HFF-Myc (cell line): ENCODE measurements at places on chromosomes 1 and 21.

DNA sequence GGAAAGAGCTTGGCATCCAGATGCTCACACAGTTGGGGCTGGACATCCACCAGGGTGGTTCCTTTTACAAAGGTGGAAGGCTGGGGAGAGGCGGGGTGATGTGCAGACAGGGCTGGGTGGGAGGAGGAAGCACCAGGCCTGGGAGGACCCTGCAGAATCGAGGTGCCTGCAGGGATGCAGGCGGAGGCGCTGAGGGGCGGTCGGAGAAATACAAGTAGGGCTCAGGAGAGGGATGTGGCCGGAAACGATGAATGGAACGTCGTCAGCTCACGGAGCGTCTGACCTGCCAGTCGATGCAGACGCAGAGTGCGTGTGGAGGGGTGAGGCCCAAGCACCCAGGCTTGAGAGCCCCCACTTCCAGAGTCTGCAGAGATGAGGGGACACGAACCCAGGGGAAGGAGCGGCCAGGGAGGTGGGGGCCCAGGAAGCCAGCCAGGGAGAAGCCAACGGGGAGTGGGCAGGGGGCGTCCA is 63.4 kb downstream of the TRIM11 start:
- DNase-seq: no peak

- DNase-seq: peak; percentile 19
These were observed 78.8 kb upstream of the NR5A2 start for GRCh38 chr1:199948587-199949280.

DNA sequence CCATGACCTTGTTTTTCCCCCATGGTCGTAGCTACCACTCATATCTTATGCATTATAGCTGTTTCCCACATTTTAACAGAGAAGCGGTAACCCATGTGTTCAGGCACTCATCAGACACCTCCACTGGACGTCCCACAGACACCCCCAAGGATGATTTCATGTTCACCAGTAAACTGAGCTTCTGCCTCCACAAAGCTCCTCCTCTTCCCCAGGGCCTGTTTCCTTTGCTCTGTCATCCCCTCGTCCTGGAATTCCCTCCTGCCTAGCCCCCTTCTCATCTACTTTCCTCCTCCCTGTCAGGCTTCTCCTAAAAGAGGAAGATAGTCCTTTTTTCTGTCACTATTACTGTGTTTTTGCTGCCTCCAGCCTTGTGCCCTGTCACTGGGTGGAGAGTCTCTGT is 111.2 kb downstream of the OMA1 start:
- DNase-seq: no peak

- no peak for DNase-seq
These were observed 35.1 kb downstream of the SLC2A1 start for GRCh38 chr1:42923367-42924081.

- no peak for DNase-seq
These were observed 53.6 kb downstream of the KIAA1614 start for GRCh38 chr1:180966312-180966711.

DNA sequence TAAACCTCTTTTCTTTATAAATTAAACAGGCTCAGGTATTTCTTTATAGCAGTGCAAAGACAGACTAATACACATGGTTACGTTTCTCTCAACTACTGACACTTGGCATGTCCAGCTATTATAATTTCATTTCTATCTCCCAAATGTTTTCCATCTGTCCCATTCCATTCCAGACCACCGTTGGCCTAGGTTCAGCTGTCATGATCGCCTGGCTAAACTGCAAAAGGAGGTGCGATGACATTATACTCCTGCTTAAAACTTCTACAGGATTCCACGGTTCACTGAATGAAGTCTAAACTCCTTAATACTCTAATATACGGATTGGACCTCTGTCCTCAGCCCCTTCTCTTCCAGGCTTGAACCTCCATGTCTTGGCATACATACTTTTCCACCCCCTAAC is 72.1 kb downstream of the RERE start:
- DNase-seq: no peak

DNA sequence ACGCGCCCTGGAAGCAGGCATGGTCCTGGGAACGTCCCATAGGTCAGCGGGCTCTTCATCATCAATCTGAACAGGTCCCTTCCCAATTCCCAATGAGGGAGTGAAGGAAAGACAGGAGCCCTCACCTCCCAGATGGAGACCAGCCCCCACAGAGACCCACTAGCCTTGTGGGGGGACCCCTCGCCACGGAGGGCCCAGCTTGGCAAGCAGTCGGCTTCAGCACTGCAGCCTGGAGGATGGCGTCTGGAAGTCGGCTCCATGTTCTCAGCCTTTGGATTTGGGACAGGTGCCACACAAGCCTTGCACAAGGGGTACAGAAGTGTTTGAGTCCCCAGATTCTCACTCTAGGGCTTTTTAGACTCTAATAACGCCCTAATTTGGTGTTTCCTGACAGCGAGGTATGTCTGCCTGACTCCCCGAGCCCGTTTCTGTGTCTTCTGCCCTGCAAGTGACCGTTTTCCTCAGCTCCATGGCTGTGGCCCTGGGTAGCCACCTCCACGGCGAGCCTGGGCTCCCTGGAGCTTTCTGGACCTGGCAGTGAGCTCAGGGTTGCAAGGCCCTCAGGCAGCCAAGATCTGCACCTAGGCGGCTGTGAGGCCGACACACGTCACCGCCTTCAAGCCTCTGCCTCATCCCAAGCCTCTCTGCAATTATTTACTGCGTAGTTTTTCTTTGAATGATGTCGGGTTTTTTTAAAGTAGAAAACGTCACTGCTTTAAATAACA is 25.0 kb upstream of the SUMO3 start:
- DNase-seq: no peak

GRCh38 chr1:74596717-74597116 is 76.9 kb downstream of the ERICH3 start:
- no peak for DNase-seq

DNA sequence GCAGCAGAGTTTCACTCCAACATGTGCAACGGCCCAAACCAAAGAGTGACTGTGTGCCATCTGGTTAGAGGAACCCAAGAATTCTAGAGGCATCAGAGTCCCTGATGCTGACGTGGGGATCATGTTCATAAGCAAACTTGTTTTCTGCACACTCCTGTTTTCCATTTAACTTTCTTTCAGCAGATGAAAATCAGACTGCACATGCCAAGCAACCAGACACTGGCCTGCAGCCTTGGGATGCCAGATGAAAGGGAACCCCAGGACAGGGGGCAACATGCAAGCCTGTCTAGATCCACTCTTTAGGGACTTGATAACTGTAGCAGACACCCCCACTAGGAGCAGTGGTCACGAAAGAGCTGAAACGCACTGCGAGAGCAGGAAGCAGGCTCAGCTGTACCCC is 56.8 kb downstream of the SLC66A1 start:
- no peak for DNase-seq

GRCh38 chr21:29340228-29340627 is 41.5 kb downstream of the BACH1 start:
- no peak for DNase-seq

- peak; percentile 75 for DNase-seq
These were observed 115.4 kb upstream of the NEGR1 start for GRCh38 chr1:72397786-72398185.
